Stimulated activated CD4-positive, alpha-beta T cell treated with anti-CD3 and anti-CD28 coated beads, TNF-alpha, amount 100 ng/mL, for 1 hour (primary cell): ENCODE measurements at places on chromosomes 4 and X.

GRCh38 chrX:143363419-143363818, 153.9 kb downstream of the SPANXN3 start:
- DNase-seq: no peak

GRCh38 chrX:77910108-77910840, at the start of gene ATP7A:
Gene ATP7A, plus strand, starts transcription at chrX:77910693. Its CDS starts 60,949 bp downstream, at chrX:77971642.
- DNase-seq: peak; percentile 76

DNA sequence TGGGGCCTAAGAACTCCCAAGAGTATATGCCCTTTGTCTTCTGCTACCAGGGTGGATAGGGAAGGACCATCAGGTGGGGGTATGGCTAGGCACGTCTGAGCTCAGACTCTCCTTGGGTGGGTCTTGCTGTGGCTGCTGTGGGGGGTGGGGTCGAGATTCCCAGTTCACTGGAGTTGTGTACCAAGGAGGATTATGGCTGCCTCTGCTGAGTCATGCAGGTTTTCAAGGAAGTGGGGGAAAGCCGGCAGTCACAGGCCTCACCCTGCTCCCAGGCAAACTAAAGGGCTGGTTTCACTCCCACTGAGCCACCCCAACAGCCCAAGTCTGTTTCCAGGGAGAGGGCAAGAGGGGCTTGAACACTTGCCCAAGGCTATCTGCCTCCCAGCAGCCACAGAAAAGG, 249.7 kb downstream of the NR3C2 start:
- DNase-seq: no peak

- DNase-seq: no peak
Measured at GRCh38 chr4:172143605-172144314, 330.6 kb downstream of the GALNTL6 start.

DNA sequence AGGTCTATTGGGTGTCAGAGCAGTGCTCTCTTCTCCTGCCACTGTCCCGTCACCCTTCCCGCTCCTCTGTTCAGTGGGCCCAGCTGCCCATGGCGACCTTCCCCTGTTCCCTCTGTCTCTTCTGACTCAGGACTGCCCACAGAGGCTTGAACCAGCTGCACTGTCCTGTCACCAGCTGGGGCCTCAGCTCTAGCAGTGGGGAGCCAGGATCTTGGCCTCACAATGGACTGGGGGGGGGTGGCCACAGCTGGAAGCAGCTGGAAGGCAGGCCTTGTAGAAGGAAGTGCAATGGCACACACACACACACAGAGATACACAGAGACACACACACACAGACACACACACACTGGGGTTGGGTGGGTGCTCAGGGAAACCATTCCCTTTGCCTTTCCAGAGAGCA, 114.0 kb upstream of the PJA1 start:
- no peak for DNase-seq

DNA sequence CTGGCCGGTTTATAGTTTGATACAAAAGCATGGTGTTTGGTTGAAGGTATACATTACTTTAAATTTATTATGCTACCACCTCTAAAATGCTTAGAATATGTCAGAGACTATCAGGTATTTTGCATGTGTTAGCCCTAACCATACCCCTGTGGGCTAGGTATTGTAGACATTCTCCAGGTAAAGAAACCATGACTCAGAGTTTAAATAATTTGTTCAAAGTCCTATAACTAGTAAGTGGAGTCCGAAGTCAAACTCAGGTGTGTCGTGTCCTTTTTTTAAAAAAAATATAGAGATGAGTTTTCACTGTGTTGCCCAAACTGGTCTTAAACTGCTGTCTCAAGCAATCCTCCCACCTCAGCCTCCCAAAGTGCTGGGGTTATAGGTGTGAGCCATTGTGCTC, 12.4 kb downstream of the LAP3 start:
- no peak for DNase-seq

DNA sequence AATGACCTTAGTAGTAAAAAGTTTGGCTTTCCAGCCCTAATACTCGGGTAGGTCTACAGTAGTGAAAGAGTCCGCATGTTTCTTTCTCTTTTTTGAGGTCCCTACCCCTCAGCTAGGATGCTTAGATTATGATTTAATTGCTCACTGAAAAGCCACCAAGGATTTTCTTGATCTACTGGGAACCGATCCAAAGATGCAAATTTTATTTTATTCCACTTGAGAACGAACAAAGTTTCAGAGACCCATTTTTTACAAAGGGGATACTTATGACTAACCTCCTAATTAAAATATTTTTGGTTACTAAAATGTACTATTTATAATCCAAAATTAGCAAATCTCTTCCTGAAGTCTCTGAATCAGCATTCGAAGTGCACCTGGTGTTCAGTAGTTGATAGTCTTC, 14.3 kb upstream of the PDHA2 start:
- no peak for DNase-seq

- no peak for DNase-seq
Measured at GRCh38 chrX:16873106-16873505, 2.9 kb upstream of the RBBP7 start.

DNA sequence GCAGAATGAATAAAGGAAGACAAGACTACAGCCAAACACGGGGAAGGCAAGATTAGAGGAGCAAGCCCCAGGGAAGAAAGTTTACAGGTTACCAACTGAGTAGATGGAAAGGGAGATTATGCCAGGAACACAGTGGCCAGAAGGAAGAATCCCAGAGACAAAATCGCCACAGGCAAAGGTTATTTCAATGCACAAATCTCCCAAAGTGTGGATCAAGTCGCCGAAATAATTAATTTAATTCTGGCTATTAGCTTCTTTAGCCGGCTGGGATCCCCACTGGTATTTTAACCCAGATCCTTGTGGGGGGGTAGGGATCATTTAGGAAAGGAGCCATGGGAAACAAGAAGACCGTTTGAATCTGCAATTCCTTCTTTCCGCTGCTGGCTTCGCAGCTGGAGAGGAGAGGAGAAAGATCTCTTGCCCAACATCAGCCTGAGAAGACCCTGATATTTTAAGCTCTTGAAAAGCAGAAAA, 171.0 kb downstream of the DHX15 start:
- DNase-seq: no peak

DNA sequence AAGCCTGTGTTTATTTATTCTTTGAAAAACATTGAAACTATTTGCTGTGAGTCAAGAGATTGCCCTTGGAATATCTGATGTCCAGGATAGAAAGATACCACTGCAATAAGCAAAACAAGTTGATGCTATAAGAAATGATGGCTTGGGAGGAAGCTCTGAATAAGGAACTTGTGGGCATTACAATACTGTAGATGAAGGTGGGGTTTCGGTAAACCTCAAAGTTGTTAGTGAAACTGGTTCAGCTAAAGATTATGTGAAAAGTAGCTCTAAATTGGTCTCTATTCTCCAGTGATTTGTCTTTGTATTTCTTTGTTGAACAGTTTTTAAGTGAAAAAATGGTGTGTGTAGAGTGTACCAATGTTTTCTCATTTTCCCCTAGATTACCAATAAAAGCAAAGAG, 128.7 kb downstream of the AKAP4 start:
- DNase-seq: no peak

- DNase-seq: no peak
Measured at GRCh38 chr4:15043226-15043625, 40.9 kb downstream of the CPEB2 start.

- DNase-seq: no peak
Measured at GRCh38 chrX:154298312-154298711, 2.7 kb downstream of the TKTL1 start.

- DNase-seq: no peak
Measured at GRCh38 chr4:187366530-187366929, 629.0 kb upstream of the ZFP42 start.

- DNase-seq: no peak
Measured at GRCh38 chr4:16775411-16776154, 122.9 kb downstream of the LDB2 start.

DNA sequence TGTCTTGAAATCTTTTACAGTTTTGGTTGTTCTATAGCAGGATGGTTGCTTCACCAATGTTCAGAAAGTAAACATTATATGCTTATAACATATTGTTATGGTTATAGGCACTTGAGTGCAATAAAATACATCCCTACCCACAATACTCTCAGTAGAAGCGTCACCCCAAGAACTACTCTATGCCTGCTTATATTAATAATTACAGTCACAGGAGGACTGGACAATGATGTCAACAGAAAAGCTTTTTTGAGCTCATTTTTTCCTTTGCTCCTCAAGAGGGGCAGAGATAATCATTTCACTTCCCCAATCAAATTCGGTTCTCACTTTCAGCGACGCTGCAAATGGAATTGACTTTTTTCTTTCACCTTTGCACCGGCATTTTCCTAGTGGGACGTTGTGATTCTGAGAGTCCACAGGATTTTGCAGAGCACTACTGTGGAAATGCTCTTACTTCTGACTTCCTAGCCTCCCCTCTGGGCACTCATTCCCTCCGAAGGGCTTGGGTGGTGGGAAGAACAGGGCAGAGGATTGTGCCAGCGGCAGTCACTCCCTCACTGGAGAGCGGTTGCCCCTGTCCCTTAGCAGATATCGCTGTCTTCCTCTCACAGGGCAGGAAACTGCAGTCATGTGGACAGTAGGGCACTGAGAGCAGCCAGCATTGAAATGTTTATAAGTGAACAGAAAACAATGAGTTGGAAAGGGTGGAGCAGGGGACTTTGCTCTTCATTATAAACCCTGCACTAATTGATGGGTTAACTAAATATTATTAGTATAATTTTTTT, 24.9 kb upstream of the SGMS2 start:
- no peak for DNase-seq

DNA sequence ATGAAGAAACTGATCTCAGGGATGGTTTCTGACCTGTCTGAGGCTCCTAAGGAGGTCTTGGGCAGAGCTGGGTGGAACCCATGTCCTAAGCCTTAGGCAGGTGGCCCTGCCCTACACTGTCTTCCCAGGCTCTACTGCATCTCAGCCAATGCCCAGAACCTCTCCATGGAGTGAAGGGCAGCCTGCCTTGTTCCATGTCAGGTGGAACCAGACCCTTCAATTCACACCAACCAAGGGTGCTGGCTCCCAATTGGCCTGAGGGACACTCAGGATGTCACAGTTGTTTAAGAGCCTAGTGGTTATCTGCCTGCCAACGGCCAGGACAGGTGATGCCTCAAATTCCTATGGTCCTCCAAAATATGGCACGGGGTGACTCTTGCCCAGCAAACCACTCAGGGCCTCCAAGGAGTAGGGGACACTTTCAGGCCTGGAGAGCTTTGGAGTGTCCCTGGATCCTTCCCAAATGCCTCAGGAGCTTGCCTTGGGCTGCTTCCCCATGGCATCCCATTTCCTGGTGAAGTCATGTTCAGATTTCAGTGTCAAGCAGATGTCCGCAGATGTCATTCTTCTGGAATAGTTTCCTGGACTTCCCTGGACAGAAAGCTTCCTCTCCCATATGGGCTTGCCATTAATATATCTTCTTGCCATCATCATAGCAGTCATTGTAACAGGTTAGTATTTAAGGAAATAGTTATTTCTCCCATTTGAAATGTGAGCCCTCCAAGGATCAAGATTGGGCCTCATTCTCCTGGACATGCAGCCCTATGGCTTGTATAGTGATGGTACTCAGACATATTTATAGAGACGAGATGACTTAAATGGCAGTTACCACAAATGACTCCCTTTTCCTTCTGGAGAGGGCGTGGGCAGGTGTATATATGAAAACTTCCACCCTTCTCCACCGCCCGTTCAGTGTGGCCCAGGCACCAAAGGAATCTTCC, 67.1 kb downstream of the MED28 start:
- DNase-seq: no peak

DNA sequence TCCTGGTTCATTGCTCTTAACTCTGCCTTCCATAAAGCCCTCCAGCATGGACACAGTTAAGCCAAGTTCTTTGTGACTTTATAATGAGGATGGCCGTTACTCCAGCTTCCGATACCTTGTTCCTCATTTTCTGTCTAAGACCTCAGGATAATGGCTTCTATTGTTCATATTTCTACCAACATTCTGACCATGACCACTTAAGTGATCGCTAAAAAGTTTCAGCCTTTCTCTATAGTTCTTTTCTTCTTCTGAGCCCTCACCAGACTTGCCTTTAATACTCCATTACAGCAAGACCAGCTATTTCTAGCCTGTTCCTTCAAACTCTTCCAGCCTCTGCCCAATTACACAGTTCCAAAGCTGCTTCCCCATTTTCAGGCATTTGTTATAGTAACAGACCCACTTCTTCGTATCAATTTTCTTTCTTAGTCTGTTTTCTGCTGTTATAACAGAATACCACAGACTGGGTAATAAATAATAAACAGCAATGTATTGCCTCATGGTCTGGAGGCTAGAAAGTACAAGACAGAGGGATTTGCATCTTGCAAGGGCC, 12.3 kb downstream of the RNF175 start:
- no peak for DNase-seq

GRCh38 chr4:153332936-153333335, 11.6 kb upstream of the MND1 start:
- DNase-seq: no peak

- no peak for DNase-seq
Measured at GRCh38 chrX:38992441-38993096, 191.3 kb downstream of the MID1IP1 start.

DNA sequence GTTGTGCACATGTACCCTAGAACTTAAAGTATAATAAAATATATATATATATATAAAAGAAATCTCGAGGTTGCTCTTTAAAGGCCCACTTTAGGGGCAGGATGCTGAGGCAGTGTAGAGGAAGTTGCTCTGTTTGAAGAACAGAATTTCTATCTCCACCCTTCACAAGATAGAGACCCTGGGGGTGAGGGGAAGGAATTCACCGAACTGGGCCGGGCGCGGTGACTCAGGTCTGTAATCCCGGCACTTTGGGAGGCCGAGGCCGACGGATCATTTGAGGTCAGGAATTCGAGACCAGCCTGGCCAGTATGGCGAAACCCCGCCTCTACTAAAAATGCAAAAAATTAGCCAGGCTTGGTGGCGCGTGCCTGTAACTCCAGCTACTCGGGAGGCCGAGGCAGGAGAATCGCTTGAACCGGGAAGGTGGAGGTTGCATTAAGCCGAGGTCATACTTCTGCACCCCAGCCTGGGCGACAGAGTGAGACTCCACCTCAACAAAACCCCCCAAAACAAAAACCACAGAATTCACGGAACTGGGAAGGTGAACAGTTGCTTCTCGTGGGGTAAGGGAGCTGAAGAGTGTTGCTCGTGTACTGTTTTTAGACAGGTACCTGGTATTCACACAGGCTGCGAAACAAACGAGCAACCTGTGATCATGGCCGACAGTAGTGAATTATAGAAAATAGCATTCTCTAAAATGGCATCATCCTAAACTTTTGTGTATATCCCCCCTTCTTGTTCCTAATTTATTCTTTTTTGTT, 6.2 kb downstream of the PLAC8 start:
- DNase-seq: no peak

DNA sequence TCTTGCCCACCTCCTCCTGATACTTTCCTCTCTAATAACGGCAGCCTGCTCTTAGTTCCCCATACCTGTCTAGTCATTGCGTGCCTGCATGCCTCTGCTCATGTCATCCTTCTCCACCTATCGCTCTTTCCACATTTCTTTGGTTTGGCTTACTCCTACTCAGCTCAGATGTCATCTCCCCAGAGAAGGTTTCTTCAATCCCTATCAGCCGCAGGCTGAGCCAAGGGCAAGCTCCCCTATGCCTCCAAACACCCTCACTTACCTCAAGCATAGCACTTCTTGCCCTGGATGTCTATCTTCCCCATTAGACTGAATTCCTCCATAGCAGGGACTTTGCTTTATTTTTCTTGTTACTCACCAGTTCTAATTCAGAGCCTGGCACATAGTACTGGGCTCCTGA, 26.6 kb downstream of the FRMD7 start:
- no peak for DNase-seq

GRCh38 chr4:146076081-146076480, 99.4 kb upstream of the LSM6 start:
- DNase-seq: no peak
